ENCODE measurements at places on chromosomes 12 and 14. TPM values are rescaled to one million over a fixed set of nuclear protein-coding genes. Genes with fewer than 3 reads are reported as not detected.

- no peaks in the 10 kb centered on the region for H3K27me3 ChIP-seq
- DNase-seq: no peak
- H3K36me3 ChIP-seq: no peaks in the 10 kb centered on the region
- no peaks in the 10 kb centered on the region for H3K4me1 ChIP-seq
Measured at GRCh38 chr14:72582582-72582981, 311.3 kb downstream of the DPF3 start.

Gene AEBP2
- total RNA-seq: 49.2 TPM

- no peak overlapping the region for H3K27ac ChIP-seq
- no peaks in the 10 kb centered on the region for H3K27me3 ChIP-seq
- H3K4me1 ChIP-seq: peaks cover 6% of the 10 kb centered on the region
- no peaks in the 10 kb centered on the region for H3K36me3 ChIP-seq
- no peak for DNase-seq
Measured at GRCh38 chr12:73240110-73240509, 967.9 kb downstream of the TRHDE start.

- DNase-seq: no peak
- peaks cover 36% of the 10 kb centered on the region for H3K36me3 ChIP-seq
- peak overlapping the region; percentile 93 for H3K4me3 ChIP-seq
- no peaks in the 10 kb centered on the region for H3K27me3 ChIP-seq
- H3K27ac ChIP-seq: peak overlapping the region; percentile 85
- peaks cover 19% of the 10 kb centered on the region for H3K4me1 ChIP-seq
Measured at GRCh38 chr14:103563226-103563620, 463 bp downstream of the COA8 start.

DNA sequence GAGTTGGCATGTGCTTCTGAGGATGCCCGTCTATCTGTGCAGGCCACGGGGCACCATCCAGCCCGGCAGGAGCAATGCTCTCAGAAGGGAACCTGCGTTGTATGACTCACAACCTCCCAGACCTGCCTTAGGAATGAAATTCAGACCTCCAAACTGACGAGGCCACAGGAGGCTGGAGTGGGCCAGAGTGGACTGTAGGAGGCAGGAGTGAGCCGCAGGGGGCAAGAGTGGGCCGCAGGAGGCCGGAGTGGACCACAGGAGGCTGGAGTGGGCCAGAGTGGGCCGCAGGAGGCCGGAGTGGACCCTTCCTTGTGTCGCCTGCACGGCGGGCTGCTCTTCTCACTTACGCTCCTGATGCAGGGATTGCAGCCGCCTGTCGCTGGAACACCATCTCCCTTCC is 11.1 kb upstream of the FBRSL1 start:
- peak; percentile 16 for DNase-seq
- no peak overlapping the region for H3K4me3 ChIP-seq
- no peaks in the 10 kb centered on the region for H3K36me3 ChIP-seq
- no peaks in the 10 kb centered on the region for H3K4me1 ChIP-seq
- H3K27ac ChIP-seq: no peak overlapping the region
- peaks cover 34% of the 10 kb centered on the region for H3K27me3 ChIP-seq

DNA sequence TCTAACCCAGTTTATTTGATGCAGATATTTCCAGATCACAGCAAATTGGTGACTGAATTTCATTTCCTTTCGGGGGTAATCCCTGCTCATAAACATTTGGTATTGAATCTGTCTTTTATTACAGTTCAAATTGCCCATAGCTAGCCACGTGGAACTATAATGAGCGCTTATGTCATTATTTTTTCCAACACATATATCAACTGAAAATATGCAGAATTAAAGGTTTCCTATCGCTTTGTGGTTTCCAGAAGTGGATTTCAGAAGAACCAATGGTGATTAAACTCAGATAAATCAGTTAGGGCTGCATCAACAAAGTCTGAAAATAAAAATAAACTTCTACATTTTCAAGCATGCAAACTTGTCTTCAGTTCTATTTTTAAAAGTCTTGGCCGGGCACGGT is 111.9 kb downstream of the PIK3C2G start:
- H3K36me3 ChIP-seq: peaks cover 18% of the 10 kb centered on the region
- no peak overlapping the region for H3K4me3 ChIP-seq
- H3K27ac ChIP-seq: no peak overlapping the region
- no peaks in the 10 kb centered on the region for H3K4me1 ChIP-seq

DNA sequence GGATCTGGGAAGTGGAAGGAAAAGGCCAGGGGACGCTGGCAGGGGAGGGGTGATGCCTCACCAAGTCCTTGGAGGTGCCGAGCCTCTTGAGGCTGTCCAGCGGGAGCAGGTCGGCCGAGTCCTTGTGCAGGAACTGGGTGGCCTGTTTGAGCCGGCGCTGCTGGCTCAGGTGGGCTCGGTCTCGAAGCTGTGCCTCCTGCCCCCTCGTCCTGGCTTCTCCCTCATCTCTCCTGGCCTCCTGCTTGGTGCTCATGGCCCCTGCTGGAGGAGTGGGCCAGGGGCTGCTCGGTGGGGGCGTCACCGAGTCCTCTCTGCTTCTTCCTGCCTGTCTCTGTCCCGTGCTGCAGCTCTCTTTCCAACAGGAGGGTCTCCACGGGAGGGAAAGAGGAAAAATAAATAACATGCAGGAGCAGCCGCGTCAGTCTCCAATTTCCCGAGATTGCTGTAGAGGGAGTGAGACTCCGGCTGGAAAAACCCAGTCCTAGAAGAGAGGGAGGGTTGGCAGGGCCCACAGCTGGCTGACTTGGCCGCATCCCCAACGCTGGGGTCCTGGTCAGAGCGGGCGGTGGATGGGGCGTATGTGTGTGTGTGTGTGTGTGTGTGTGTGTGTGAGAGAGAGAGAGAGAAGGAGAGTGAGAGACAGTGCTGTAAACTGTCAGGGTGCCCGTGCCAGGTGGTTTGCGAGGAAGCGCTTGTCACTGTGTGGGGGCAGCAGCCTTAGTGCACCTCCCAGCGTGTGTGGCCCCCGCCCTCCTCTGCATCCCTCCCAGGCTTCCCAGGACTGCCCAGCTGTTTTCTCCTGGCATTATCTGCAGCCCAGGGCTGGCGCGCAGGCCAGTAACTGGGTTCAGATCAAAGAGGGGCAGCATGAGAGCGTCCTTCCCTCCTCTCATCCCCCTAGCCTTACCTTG is at the start of gene NRIP2:
Gene NRIP2, minus strand, starts transcription at position 455 of the 911 bp plus-strand sequence. Its CDS starts 52 bp downstream, at position 403.
- H3K27ac ChIP-seq: no peak within 1 kb of the TSS
- no peaks in the 10 kb centered on the region for H3K27me3 ChIP-seq
- no peak within 1 kb of the TSS for H3K4me3 ChIP-seq
- no peak for DNase-seq
- no peaks in the 10 kb centered on the region for H3K4me1 ChIP-seq

DNA sequence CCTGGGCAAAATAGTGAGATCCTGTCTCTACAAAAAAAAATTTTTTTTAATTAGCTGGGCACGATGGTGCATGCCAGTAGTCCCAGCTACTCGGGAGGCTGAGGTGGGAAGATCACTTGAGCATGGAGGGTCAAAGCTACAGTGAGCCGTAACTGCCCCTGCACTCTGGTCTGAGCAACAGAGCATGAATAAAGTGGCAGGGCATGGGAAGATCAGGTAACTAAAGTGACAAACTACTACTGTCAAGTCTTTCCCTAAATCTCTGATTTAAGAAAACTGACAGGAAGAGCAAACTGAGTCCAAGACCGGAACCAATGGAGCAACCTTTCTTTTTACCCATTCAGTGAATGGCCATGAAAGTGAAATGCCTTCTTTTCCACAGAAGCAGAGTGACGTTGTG is 10.8 kb downstream of the DCAF5 start:
- no peak for DNase-seq
- H3K27ac ChIP-seq: no peak overlapping the region
- H3K27me3 ChIP-seq: no peaks in the 10 kb centered on the region
- no peak overlapping the region for H3K4me3 ChIP-seq
- H3K36me3 ChIP-seq: peaks cover 8% of the 10 kb centered on the region
- H3K4me1 ChIP-seq: peaks cover 22% of the 10 kb centered on the region

DNA sequence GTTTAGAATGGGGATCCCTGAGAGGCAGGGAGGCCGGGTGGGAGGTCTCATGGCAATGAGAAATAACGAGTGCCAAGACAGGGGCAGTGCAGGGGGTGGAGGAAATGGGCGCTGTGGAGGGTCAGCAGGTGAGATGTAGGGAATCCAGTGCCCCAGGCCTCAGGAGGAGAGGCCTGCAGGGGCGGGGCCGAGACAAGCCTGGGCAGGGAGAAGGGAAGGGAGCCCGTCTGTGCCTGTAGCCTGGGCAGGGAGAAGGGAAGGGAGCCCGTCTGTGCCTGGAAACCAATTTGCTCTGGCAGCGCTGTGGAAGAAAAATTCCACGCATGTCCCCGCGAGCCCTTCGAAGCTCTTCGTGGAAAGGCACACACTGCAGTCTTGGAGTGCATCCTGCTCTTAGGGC is 10.6 kb upstream of the NCOR2 start:
- H3K36me3 ChIP-seq: no peaks in the 10 kb centered on the region
- DNase-seq: peak; percentile 71
- H3K4me3 ChIP-seq: no peak overlapping the region
- peaks cover 36% of the 10 kb centered on the region for H3K4me1 ChIP-seq
- H3K27me3 ChIP-seq: no peaks in the 10 kb centered on the region

- no peak overlapping the region for H3K27ac ChIP-seq
- H3K36me3 ChIP-seq: peaks cover 12% of the 10 kb centered on the region
- no peaks in the 10 kb centered on the region for H3K27me3 ChIP-seq
- no peaks in the 10 kb centered on the region for H3K4me1 ChIP-seq
- H3K4me3 ChIP-seq: no peak overlapping the region
Measured at GRCh38 chr14:32169191-32169590, 32.7 kb upstream of the RNU6-7 start.

GRCh38 chr12:42428850-42429249 is 102.9 kb downstream of the PPHLN1 start:
- H3K27ac ChIP-seq: no peak overlapping the region
- no peaks in the 10 kb centered on the region for H3K27me3 ChIP-seq
- H3K4me1 ChIP-seq: peaks cover 19% of the 10 kb centered on the region
- H3K36me3 ChIP-seq: peaks cover 33% of the 10 kb centered on the region
- no peak for DNase-seq
- H3K4me3 ChIP-seq: no peak overlapping the region

DNA sequence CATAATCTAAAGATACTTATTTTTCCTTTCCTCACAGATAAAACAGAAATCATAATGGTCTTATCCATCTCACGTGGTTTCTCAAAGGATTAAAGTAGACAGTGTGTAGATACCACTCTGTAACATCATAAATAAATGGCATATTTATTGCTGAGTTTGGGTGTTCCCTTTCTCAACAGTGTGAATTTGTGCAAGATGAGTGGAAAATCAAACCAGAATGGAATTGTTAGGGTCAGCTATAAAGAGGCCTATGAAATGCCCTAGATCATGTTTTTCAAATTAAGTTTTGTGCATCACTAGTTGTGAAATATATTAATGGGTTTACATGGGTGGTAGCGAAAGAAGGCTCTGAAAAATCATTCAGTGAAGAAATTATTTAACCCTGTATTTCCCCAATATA is 216.3 kb upstream of the GARIN6 start:
- no peak for DNase-seq
- H3K27ac ChIP-seq: no peak overlapping the region
- no peaks in the 10 kb centered on the region for H3K4me1 ChIP-seq
- no peak overlapping the region for H3K4me3 ChIP-seq

DNA sequence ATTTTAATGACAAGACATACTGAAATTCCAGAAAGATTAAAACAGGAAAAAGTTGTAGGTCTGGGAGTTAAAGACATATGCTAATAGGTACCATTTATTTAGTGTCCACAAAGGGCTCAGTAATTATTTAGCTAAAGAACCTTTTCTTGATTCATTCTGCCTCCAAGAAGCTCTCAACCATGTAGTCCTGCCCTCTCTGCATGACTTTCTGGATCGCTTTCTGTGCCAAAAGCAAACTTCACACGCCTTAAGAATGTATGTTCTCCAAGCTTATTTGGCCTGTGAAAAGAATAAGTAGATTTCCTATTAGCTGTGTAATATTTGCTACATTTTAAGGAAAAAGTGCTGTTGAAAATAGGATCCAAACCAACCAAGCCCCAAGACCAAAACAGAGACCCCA is 291.7 kb downstream of the C12orf75 start:
- no peaks in the 10 kb centered on the region for H3K27me3 ChIP-seq
- H3K36me3 ChIP-seq: no peaks in the 10 kb centered on the region
- H3K4me3 ChIP-seq: no peak overlapping the region
- no peaks in the 10 kb centered on the region for H3K4me1 ChIP-seq

Gene SSTR1
- total RNA-seq: 0.29 TPM

DNA sequence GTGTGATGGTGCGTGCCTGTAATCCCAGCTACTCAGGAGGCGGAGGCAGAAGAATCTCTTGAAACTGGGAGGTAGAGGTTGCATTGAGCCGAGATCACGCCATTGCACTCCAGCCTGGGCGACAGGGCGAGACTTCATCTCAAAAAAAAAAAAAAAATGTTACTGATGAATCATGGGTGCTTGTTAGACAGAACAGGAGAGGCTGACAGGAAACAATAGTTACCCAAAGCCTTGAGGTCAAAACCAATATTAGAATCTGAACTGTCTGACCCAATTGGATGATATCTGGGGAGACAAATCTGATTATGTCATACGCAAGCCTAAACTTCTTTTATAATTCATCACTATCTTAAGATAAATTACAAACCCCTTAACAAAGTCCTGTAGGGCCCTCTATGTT is 40.7 kb upstream of the KIF21A start:
- H3K27ac ChIP-seq: no peak overlapping the region
- H3K36me3 ChIP-seq: no peaks in the 10 kb centered on the region
- no peak for DNase-seq
- no peaks in the 10 kb centered on the region for H3K4me1 ChIP-seq

- no peak overlapping the region for H3K4me3 ChIP-seq
- H3K36me3 ChIP-seq: no peaks in the 10 kb centered on the region
- H3K27ac ChIP-seq: no peak overlapping the region
- no peak for DNase-seq
- no peaks in the 10 kb centered on the region for H3K4me1 ChIP-seq
- peaks cover 68% of the 10 kb centered on the region for H3K27me3 ChIP-seq
Measured at GRCh38 chr12:65113621-65114035, 7.5 kb downstream of the WIF1 start.

Gene JAG2
- 33.7 TPM for total RNA-seq

Gene PRKAG1
- total RNA-seq: 84.6 TPM

- H3K27me3 ChIP-seq: no peaks in the 10 kb centered on the region
- peak overlapping the region; percentile 82 for H3K27ac ChIP-seq
- peak; percentile 69 for DNase-seq
- H3K4me1 ChIP-seq: peaks cover 41% of the 10 kb centered on the region
Measured at GRCh38 chr12:27865421-27865820, 85.4 kb upstream of the MANSC4 start.

Gene PPM1H
- 0.49 TPM for total RNA-seq

GRCh38 chr14:34693228-34693939 is 21.0 kb downstream of the CFL2 start:
- H3K4me3 ChIP-seq: no peak overlapping the region
- H3K27ac ChIP-seq: peak overlapping the region; percentile 18
- peak; percentile 29 for DNase-seq
- no peaks in the 10 kb centered on the region for H3K27me3 ChIP-seq
- H3K36me3 ChIP-seq: no peaks in the 10 kb centered on the region
- H3K4me1 ChIP-seq: peaks cover 9% of the 10 kb centered on the region

- no peaks in the 10 kb centered on the region for H3K27me3 ChIP-seq
- no peaks in the 10 kb centered on the region for H3K4me1 ChIP-seq
- H3K4me3 ChIP-seq: no peak overlapping the region
- no peak overlapping the region for H3K27ac ChIP-seq
- no peak for DNase-seq
Measured at GRCh38 chr12:62805517-62805916, 129.4 kb downstream of the PPM1H start.

- H3K36me3 ChIP-seq: peaks cover 63% of the 10 kb centered on the region
- no peaks in the 10 kb centered on the region for H3K4me1 ChIP-seq
- no peak overlapping the region for H3K27ac ChIP-seq
- no peak overlapping the region for H3K4me3 ChIP-seq
- H3K27me3 ChIP-seq: no peaks in the 10 kb centered on the region
Measured at GRCh38 chr14:55665067-55665675, 85.2 kb downstream of the KTN1 start.

- no peak overlapping the region for H3K27ac ChIP-seq
- DNase-seq: no peak
- H3K4me3 ChIP-seq: no peak overlapping the region
- H3K27me3 ChIP-seq: no peaks in the 10 kb centered on the region
Measured at GRCh38 chr14:39884091-39884490, 451.9 kb upstream of the FBXO33 start.

Gene ALDH2
- not detected for total RNA-seq

Data from MCF 10A (cell line).